ENCODE measurements at places on chromosomes 2 and 18.

DNA sequence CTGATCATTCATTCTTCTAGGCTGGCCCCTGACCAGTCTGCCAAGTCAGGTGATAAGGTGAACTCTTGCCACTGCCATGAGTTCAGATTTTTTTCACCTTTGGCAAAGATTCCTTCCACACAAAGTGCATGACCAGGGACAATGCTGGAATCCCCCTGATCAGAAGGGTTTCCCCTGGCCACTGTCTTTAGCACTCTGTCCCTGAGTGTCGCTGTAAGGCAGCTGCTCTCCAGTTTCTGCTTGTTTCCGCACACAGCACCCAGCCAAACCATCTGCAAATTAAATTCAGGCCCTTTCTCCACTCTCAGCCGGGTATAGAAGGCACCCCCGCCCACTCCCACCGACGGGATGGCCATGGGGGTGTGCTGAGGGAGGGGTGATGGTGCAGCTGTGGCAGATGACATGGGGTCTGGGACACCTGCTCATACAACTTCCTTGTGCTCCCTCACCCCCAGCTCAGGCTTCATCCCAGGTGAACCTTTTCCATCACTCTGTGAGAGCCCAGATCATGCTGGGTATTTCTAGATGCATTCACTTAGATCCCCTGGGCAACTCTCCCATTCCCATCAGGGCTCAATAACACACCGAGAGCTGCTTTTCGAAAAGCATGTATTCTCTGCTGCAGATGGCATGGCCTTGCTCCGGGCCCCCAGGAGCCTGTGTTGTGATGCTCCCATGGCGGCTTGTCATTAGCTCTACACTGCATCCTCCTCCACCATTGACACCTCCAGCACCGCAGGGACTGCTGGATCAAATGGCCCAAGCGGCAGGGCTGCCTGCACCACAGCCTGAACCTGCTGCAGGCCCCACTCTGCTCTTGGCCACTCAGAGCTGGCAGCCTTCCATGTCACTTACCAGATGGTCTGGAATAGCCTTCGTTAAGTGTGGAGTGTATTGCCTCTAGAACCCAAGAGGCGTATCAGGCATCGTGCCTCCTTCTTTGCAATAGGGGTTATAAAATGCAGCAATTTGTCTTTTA is 52.3 kb upstream of the ROCK2 start:
- no peak for DNase-seq

DNA sequence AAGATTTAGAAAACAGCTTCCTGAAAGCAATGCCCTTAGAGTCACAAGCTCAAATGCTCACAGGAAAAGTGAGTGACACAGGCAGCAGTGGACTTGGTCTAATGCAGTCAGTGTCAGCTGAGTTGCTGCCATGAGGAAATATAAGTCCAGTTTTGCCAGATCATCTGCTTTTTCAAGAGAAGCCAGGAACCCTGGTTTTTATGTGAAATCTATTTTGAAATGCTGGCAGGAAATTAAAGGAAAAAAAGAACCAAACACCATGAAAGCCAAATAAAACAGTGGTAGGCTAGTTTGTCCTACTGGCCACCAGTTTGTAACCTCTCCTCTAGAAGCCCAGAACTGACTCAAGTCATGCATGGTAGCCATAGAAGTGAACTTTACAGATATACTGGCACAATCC is 109.2 kb downstream of the THADA start:
- DNase-seq = no peak

DNA sequence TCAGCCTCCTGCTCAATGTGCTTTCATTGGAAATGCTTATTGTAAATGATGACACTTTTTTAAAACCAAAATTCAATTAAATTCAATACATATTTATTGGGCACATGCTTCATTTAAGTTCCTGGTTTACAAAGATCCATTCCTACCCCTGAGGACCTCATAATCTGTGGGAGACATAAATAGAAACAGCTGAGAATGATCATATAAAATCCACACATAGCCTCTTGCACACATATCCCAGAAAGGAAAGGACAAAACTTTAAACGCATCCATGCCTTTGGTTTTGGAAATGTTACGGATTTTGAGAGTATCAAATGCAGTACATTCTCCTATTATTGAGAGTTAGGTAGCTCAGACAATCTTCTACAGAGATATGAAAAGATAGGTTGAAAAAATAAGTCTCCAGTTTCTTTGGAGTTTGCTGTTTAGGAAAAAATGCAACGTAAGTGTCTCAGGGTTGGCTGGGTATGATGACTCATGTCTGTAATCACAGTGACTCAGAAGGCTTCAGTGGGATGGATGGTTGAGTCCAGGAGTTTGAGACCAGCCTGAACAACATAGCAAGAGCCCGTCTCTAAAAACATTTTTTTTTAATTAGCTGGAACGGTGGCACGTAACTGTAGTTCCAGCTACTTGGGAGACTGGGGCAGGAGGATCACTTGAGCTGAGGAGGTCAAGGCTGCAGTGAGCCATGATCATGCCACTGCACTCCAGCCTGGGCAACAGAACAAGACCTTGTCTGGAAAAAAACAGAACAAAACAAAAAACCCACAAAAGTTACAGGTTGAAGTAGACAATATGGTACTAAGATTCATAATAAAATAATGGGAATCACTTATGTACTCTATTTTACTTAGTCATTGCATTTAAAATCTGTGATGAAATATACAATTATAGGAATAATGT is 3.9 kb upstream of the PRELID3A start:
- DNase-seq = no peak

DNA sequence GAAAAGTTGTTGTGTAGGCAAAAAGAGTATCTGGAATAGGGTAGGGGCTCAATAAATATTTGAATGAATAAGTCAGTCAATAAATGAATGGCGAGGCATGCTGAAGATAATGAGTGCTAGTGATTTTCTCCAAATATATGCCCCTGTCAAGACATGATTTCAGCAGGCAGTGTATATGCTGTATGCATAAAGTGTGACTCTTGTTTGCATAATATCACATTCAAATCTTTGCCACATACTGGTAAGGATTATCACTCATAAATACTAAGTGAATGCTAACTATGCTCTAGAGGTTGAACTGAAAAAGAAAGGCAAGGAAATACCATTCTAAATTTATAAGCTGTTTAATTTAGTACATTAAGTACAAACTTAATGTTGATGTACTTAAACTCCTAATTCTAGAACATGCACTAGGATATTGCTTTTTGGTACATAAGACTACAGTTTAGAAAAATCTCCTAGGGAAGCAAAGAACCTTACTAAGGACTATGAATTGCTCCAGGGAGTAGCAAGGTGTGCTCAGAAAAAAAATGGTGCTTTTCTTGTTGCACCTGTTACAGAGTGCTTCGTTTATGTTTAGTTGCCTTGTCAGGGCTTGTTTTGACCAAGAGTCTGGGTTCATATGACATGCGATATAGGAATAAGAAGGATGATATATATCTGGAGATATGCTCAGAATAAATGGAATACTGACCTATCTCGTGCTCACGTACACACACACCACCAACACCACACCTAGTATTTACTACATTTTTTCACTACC is 224.0 kb upstream of the TANK start:
- DNase-seq = no peak

DNA sequence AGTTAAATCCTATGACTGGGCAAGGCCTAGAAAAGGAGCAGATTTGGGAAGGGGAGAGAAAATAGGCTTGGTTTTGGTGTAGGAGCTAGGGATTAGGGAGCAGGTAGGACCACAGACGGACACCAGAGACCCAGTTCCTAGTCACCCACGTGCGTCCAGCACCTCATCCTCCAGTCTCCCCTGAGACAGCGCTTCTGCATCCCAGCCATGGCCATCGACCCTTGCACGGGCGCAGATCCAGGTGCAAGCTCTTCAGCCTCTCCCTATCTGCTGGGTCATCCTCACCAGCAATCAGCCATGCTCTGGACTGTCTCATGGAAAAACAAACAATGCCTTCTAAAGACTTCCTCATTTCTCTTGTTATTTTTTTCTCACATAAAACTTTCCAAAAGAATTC is 246.8 kb upstream of the RAB6C start:
- DNase-seq = no peak

- no peak for DNase-seq
Measured at GRCh38 chr18:75658330-75658729, 230.8 kb upstream of the SMIM21 start.

GRCh38 chr2:80114812-80115211 is 189.7 kb downstream of the LRRTM1 start:
- no peak for DNase-seq

DNA sequence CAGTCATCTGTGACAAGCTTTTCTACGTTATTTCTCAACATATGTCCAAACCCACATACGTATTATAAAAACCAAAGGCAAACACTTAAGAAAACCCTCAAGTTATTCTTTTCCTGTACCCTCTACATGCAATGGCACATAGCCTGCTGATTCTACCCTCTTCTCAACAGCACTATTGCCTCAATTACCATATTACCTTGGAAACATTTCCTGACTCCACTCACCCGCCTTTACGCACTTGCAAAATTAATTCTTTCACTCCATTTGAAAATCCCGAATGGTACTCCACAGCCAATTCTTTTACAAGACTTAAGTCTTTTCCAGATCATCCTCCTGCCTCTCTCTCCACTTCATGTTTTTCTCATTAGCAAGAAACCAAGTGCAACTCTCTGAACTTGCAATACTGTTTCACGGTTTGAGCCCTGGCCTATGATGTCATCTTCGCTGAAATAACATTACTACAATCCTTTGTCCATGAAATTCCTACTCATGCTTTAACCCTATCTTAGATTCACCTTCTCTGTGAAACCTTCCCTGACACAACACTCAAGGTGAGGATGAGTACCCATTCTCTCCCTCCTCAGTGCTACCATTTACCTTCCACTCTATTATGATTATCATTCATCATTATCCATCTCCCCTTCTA is 29.0 kb downstream of the SESTD1 start:
- DNase-seq = no peak

GRCh38 chr2:219274361-219274921 is 4.7 kb upstream of the DNAJB2 start:
- DNase-seq = no peak

DNA sequence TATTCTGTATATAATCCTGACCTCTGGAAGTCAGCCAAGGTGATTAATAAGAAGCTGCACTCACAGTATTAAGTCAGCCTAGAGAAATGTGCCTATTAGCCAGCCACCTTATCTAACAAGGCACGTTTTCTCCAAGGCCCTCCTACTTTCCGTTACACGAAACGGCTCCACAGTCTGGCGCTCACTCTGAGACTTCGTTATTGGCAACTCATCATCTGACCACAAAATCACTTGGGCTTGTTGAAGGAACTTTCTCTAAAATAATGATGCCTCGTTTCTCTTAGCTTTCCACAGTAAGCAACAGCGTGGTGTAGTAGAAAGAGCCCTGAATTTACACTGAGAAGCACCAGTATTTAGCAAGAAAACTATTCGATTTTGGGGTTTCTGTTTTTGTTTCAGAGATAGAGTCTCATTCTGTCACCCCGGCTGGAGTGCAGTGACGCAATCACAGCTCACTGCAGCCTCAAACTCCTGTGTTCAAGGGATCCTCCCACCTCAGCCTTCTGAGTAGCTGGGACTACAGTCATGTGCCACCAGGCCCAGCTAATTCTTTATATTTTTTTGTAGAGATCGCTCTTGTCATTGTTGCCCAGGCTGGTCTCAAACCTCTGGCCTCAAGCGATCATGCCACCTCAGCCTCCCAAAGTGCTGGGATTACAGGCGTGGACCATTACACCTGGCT is 53.6 kb upstream of the SLC14A1 start:
- no peak for DNase-seq
